Glutamatergic neuron (in vitro differentiated cells): ENCODE measurements at places on chromosomes 12 and 14. TPM values are rescaled to one million over a fixed set of nuclear protein-coding genes. Genes with fewer than 3 reads are reported as not detected.

DNA sequence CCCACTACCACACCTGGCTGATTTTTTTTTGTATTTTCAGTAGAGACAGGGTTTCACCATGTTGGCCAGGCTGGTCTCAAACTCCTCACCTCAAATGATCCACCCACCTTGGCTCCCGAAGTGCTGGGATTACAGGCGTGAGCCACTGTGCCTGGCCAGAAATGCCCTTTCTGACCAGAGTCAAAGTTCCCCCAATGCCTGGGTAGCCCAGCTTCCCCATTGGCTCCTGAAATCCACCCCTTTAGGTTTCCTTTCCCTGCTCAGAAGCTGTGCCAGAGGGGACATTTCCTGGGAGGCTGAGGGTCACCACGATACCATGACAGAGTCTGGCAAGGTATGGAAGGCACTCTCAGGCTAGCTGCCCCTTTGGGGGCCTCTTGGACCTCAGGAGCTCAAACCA is 3.5 kb downstream of the GSTZ1 start:
- H3K4me1 ChIP-seq = peaks cover 4% of the 10 kb centered on the region
- DNase-seq = no peak
- H3K27me3 ChIP-seq = peaks cover 4% of the 10 kb centered on the region
- no peaks in the 10 kb centered on the region for H3K36me3 ChIP-seq
- H3K4me3 ChIP-seq = no peak overlapping the region

- H3K36me3 ChIP-seq = no peaks in the 10 kb centered on the region
- peaks cover 25% of the 10 kb centered on the region for H3K27me3 ChIP-seq
- no peak overlapping the region for H3K27ac ChIP-seq
- H3K4me1 ChIP-seq = peaks cover 19% of the 10 kb centered on the region
- peak overlapping the region; percentile 70 for H3K4me3 ChIP-seq
- DNase-seq = peak; percentile 87
Measured at GRCh38 chr12:57243521-57244311, 7.3 kb downstream of the STAC3 start.

GRCh38 chr12:119870457-119870856 is 6.7 kb downstream of the CIT start:
- DNase-seq = no peak
- peaks cover 14% of the 10 kb centered on the region for H3K4me1 ChIP-seq
- peaks cover 2% of the 10 kb centered on the region for H3K27me3 ChIP-seq
- H3K27ac ChIP-seq = no peak overlapping the region
- H3K36me3 ChIP-seq = no peaks in the 10 kb centered on the region

GRCh38 chr14:75311356-75311755 is 32.7 kb downstream of the FOS start:
- peaks cover 13% of the 10 kb centered on the region for H3K4me1 ChIP-seq
- no peak overlapping the region for H3K27ac ChIP-seq
- no peaks in the 10 kb centered on the region for H3K36me3 ChIP-seq
- no peak for DNase-seq

- no peak overlapping the region for H3K4me3 ChIP-seq
- H3K36me3 ChIP-seq = no peaks in the 10 kb centered on the region
- DNase-seq = no peak
- no peak overlapping the region for H3K27ac ChIP-seq
Measured at GRCh38 chr14:25108959-25109358, 59.0 kb upstream of the STXBP6 start.

The GLI1 gene
- total RNA-seq = 2.3 TPM

The MYH6 gene
- not detected for total RNA-seq

DNA sequence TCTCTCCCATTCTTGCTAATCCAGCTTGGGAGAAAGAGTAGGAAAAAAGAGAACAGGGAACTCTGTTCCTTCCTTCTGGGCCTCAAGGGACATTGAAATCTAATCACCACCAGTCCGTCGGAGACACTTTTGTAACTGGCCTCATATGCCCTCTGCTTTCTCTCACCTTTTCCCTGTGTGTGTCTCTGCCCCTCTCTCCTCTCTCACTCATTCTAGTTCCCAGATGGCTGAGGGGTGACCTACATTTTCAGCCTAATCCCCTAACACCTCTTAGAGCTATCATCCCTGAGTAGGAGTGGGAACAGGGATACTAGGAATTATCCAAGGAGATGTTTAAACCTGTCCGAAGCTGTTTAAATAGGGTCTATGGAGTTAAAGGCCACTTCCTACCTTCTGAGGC is 8.9 kb upstream of the PCK2 start:
- H3K4me1 ChIP-seq = peaks cover 46% of the 10 kb centered on the region
- DNase-seq = no peak
- H3K27me3 ChIP-seq = peaks cover 13% of the 10 kb centered on the region
- H3K27ac ChIP-seq = peak overlapping the region; percentile 76
- H3K36me3 ChIP-seq = peaks cover 10% of the 10 kb centered on the region

DNA sequence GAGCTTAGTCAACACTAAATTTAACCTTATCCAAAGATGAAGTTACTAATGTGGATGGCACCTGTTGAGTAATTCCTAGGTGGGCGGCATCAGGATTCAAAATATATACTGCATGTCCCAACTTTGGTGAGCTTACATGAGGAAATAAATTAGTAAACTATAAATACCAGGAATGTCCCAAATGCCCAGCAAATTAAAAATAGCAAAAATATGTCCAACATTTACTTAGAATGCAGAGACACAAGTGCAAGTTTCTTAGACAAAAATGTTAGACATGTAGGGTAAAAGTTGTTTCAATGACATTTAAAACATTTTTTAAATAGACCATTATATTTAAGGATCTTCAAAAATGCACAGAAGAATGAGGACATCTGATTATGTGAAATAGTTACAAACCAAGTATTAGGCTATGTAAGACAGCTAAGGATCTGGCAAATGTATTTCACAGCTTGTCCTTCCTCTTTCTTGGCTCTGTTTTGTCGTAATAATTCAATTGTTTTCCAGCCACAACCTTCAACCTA is 115.9 kb downstream of the NAV3 start:
- H3K27me3 ChIP-seq = no peaks in the 10 kb centered on the region
- DNase-seq = no peak
- H3K36me3 ChIP-seq = no peaks in the 10 kb centered on the region
- H3K4me3 ChIP-seq = no peak overlapping the region
- H3K4me1 ChIP-seq = no peaks in the 10 kb centered on the region

- no peak overlapping the region for H3K27ac ChIP-seq
- H3K27me3 ChIP-seq = peaks cover 18% of the 10 kb centered on the region
- H3K4me1 ChIP-seq = peaks cover 26% of the 10 kb centered on the region
- peaks cover 5% of the 10 kb centered on the region for H3K36me3 ChIP-seq
- H3K4me3 ChIP-seq = peak overlapping the region; percentile 82
- DNase-seq = peak; percentile 65
Measured at GRCh38 chr12:132561427-132562156, 48.8 kb downstream of the LRCOL1 start.

GRCh38 chr12:62802984-62803383 is 132.0 kb downstream of the PPM1H start:
- H3K4me3 ChIP-seq = no peak overlapping the region
- H3K27me3 ChIP-seq = no peaks in the 10 kb centered on the region
- DNase-seq = no peak
- peaks cover 4% of the 10 kb centered on the region for H3K4me1 ChIP-seq
- no peak overlapping the region for H3K27ac ChIP-seq
- H3K36me3 ChIP-seq = peaks cover 5% of the 10 kb centered on the region

DNA sequence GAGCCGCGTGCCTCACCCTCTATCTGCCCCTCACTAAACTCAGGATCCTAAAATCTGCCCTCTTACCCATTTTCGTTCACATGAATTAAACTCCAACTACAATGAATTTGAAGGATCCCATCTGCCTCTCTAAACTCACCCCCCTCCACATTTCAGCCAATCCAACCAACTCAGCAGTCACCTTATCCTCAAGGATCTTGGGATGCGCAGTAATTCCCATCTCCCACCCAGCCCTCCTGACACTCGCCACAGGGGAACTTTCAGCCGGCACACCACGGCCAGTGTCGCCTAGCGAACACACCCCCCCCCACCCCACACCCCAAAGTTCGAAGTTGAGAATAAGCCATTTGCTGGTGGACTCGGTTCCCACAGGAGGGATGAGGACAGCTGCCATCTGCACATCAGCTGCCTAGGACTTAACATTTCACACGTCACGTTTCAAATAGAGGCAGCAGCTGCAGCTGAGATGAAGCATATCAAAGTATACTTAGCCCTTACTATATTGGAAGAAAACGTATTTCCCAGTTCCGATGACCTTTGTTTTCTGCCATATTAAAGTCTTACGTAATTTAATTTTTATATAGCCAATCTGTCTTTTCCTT is 8.7 kb upstream of the SELPLG start:
- peak overlapping the region; percentile 46 for H3K4me3 ChIP-seq
- peaks cover 18% of the 10 kb centered on the region for H3K27me3 ChIP-seq
- peaks cover 8% of the 10 kb centered on the region for H3K36me3 ChIP-seq
- H3K27ac ChIP-seq = peak overlapping the region; percentile 93
- peak; percentile 45 for DNase-seq
- peaks cover 67% of the 10 kb centered on the region for H3K4me1 ChIP-seq

- DNase-seq = no peak
- no peaks in the 10 kb centered on the region for H3K4me1 ChIP-seq
- no peaks in the 10 kb centered on the region for H3K36me3 ChIP-seq
Measured at GRCh38 chr12:74552201-74552600, 14.6 kb downstream of the ATXN7L3B start.
